ENCODE measurements at places on chromosomes 13 and 19.

DNA sequence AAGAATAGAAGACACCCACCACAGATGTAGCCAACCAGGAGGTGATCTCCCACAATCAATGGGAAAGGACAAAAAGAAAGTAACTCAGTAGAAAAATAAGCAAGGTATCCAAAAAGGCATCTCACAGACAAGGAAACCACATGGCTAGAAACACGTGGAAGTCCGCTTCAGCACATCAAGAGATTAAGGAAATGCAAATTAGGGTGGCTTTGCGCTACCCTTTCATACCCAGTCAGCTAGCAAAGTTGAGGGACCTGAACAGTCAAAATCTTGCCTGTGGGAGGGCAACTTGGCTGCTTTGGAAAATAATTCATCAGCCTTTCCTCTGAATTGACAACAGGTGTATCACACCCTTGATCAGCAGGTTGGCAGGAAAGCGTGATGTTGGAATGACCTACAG is 11.6 kb upstream of the UQCR11 start:
- DNase-seq, result peak; percentile 14

GRCh38 chr19:2375353-2376121 is 15.5 kb downstream of the TMPRSS9 start:
- DNase-seq, result no peak

- no peak for DNase-seq
Measured at GRCh38 chr13:61410266-61410665, 5.4 kb downstream of the PCDH20 start.

GRCh38 chr13:29125191-29125933 is 305.2 kb downstream of the MTUS2 start:
- DNase-seq, result no peak

DNA sequence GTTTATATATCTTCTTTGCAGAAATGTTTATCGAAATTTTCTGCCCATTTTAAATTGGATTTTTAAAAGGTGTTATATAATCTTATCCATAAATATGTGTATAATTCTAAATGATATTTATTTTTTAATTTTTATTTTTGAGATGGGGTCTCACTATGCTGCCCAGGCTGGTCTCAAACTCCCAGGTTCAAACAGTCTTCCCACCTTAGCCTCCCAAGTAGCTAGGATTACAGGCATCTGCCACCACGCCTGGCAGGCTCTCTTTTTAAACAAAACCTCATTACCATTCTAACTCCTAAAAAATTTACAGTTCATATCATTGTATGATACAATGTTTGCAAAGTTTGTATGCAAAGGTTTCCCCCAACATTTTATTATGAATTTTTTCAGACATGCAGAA is 7.2 kb downstream of the LGALS7B start:
- no peak for DNase-seq

DNA sequence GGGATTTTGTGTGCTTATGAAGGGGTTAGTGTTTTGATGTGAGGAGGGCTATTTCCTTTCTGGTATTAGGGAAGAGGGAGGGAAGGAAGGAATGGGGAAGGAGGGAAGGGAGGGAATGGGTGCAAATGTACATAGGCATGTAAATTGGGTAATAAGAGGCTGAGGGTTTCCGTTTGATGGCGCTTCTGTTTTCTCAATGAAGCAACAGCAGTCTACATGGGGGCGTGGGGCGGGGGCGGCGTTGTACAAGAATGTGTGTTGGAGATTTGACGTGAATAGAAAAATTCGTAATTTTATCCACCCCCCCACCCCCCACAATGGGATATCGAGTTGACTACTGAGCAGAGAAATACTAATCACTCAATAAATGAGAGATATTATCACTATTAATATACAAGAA is 52.5 kb downstream of the PDS5B start:
- no peak for DNase-seq

DNA sequence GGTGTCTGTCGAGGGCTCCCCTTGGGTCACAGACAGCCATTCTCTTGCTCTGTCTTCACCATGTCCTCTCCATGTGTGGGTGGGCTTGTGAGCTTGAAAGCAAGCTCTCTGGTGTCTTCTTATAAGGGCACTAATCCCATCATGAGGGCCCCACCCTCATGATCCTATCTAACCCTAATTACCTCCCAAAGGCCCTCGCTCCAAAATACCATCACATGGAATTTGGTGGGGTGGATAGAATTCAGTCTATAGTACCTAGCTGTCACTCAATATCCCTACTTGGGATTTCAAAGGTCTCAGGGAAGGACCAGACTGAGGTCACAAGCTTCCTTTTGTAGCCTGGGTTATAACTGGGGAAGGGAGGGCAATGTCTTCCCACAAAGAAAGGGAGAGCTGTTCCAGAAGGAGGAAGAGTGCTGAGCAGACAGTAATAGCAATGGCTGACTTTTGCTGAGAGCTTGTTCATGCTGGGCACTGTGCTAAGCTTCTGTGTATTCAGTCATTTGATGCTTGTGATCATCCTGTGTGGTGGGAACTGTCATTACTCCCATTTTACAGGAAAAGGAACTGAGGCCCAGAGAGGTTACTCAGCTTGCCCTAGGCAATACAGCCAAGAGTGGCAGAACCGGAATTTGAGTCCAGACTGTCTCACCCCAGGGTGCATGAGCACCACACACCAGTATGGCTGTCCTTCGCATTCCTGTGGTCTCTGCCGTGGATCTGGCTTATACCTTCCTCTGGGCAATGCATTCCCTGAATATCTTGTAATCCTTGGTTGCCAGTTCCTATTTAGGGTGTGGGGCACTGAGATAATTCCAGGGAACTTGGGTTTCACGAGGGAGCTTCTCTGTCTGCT is 8.2 kb downstream of the FXYD5 start:
- no peak for DNase-seq

DNA sequence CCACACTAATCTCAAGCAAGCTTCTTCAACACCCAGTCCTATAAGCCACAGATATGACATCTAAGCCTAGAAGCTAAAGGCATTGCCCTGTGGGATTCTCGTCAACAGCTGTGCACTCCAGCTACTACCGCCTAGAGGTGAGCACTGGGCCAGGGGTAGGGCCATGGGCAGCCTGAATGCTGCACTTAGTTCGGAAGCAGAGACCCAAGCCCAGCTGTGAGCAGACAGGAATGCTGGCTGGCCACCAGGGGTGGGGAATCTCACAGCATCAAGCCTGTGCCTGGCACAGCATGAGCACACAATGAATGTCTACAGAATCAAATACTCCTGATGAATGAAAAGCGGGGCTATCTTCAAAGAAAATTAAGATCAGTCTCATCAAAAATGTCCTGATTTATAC is 167.5 kb upstream of the UBL3 start:
- DNase-seq, result no peak

GRCh38 chr19:32296694-32297093 is 48.7 kb upstream of the ZNF507 start:
- DNase-seq, result no peak

GRCh38 chr19:45202637-45203036 is 24.1 kb downstream of the BLOC1S3 start:
- no peak for DNase-seq

- peak; percentile 53 for DNase-seq
Measured at GRCh38 chr13:92175330-92175729, 776.9 kb downstream of the GPC5 start.

- DNase-seq, result no peak
Measured at GRCh38 chr13:43880214-43880855, 631 bp downstream of the LACC1 start.

DNA sequence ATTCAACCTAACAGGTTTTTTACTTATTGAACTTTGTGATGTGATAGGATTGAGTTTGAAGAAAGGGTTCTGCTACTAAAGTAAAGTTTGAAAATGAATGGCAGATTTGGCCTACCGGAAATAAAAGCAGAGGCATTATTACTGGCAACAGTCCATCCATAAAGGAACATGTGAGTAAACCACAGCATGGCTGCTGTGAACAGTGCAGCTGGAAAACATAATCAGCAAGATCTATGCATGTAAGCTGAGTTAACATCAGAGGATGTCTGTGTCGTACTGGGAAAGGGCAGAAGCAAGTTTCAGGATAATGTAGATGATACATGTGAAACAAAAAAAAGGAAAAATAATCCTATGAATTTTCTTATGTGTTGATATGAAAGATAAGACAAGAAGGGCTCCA is 87.6 kb downstream of the CYSLTR2 start:
- peak; percentile 22 for DNase-seq

GRCh38 chr19:10074153-10074552 is 12.0 kb upstream of the SHFL start:
- peak; percentile 14 for DNase-seq

GRCh38 chr13:93364166-93364565 is 137.6 kb downstream of the GPC6 start:
- peak; percentile 10 for DNase-seq

GRCh38 chr19:7699003-7699402 is 2.9 kb downstream of the FCER2 start:
- no peak for DNase-seq

DNA sequence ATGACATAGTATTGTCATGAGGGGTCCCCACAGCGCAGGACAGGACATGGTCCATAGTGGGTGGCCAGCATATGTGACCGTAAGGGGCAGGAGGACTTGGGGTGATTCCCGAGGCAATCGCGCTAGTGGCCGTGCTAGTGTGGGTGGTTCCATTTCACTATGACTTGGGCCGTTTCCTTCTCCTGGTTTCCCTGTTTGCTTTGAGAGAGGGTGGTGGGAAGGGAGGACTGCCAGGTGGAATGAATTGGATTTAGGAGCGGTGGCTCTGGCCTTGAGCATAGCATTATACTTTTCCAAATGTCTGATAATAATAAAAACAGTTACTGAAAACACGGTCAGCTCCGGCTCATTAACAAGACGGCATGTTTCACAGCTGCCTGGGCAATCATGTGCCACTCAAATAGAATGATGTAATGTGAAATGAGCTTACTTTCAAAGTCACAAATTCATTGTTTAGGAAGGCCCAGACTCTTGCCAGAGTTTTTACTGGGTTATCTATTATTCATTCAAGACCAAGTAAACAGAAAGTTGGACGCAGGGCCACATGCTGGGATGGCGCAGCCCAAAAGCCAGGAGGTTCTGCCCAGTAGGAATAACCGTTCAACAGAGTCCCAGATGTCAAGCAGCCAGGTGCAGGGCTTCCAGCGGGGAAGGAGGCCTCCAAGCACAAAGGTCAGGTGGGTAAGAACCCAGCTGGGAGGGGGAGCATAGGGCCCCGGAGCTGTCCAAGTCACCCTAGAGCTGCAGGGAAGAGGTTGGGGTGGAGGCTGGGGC is 19.6 kb upstream of the SLC15A1 start:
- no peak for DNase-seq

GRCh38 chr13:38888309-38888708 is 102.3 kb downstream of the STOML3 start:
- no peak for DNase-seq

- no peak for DNase-seq
Measured at GRCh38 chr13:88103824-88104223, 432.7 kb downstream of the SLITRK5 start.

DNA sequence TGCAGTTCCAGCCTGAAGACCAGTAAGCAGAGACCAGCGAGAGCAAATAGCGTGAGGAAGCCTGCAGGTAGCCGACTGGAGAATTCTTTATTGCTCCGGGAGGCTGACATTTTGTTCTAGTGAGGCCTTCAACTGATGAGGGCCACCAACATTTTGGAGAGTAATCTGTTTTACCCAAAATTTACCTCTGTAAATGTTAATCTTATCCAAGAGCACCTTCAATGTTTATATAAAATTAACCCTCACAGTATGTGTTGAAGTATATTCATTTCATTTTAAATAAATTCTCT is 546.4 kb upstream of the SLITRK5 start:
- no peak for DNase-seq

GRCh38 chr13:39959497-39960144 is 304.2 kb downstream of the COG6 start:
- DNase-seq, result no peak

- peak; percentile 14 for DNase-seq
Measured at GRCh38 chr13:40115426-40115825, 460.0 kb downstream of the COG6 start.

GRCh38 chr19:330503-330902 is 14.1 kb downstream of the MIER2 start:
- DNase-seq, result no peak

GRCh38 chr19:38515896-38516295 is 82.4 kb downstream of the RYR1 start:
- DNase-seq, result no peak

DNA sequence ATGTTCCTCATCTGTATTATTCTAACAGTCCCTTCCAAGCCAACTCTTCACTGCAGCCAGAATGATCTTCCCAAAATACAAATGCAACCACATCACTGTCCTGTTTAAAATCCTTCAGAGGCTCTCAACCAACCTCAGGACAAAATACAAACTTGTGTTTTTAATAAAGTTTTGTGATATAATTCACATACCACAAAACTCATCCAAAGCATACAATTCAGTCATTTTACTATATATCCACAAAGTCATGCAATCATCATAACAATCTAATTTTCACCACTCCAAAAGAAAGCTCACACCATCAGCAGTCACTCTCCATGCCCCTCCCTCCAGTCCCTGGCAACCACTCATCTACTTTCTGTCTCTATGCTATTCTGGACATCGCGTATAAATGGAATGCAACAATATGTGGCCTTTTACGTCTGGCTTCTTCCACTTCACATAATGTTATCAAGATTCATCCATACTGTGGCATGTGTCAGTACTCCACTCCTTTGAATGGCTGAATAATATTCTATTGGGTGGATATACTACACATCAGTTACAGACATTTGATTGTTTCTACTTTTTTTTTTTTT is 81.7 kb upstream of the DOCK9 start:
- no peak for DNase-seq

- no peak for DNase-seq
Measured at GRCh38 chr19:17471410-17472125, 1.2 kb downstream of the SLC27A1 start.

GRCh38 chr19:2266183-2266993 is 10.2 kb upstream of the JSRP1 start:
- peak; percentile 67 for DNase-seq

DNA sequence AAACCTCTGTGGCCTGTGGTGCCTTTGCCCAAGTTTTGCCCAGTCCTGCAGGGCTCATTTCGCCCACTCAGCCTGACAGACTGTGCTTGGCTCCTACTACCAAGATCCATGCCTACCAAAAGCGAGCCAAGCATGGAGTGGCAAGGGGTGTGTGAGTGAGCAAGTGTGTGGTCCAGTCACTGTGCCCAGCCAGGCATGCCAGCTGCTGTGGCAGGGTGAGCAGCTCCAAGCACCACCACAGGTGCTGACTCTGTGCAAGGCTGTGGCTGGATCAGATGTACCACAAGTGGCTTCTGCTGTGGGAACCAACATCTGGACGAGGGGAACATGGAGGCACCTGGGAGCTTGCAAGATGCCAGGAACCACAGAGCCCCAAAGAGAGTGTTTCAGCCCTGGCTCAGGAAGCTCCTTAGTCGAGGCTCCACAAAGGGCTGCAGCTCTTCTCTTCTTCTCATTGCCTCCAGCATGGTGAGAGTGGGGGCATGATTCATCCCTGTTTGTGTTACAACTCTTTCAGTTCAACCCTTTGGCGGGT is 1564.2 kb upstream of the MIR17HG start:
- no peak for DNase-seq

- no peak for DNase-seq
Measured at GRCh38 chr19:30161021-30161655, 211.0 kb upstream of the ZNF536 start.

All from foreskin fibroblast (primary cell).